ENCODE measurements at places on chromosomes 4 and X. TPM values are rescaled to one million over a fixed set of nuclear protein-coding genes. Genes with fewer than 3 reads are reported as not detected.

Gene KIAA1210
- 0.33 TPM for total RNA-seq

Gene MAGEB10
- not detected for total RNA-seq

Gene SPRY1
- total RNA-seq: 142 TPM

Gene TENM3
- 41.8 TPM for total RNA-seq

DNA sequence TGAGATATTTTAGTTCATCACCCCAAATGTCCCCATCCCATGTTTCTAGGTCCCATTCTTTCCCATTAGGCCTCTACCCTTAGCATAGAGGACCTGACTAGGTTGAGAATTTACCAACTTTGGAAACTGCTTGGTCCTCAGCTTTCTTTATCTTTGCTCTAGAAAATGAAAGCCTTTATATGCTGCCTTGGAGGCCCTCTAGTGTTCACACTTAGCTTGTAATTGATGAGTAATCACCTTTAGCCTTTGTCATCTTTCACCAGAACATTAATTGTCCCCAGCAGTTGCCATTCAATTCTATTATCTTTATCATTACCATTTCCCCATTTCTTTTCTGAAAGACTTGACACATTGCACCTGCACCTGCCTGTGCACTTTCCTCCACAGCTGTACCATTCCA is 589.2 kb upstream of the NR3C2 start:
- peak; percentile 27 for DNase-seq

- no peak for DNase-seq
Observed at GRCh38 chr4:8235224-8235623, 34.3 kb upstream of the HTRA3 start.

DNA sequence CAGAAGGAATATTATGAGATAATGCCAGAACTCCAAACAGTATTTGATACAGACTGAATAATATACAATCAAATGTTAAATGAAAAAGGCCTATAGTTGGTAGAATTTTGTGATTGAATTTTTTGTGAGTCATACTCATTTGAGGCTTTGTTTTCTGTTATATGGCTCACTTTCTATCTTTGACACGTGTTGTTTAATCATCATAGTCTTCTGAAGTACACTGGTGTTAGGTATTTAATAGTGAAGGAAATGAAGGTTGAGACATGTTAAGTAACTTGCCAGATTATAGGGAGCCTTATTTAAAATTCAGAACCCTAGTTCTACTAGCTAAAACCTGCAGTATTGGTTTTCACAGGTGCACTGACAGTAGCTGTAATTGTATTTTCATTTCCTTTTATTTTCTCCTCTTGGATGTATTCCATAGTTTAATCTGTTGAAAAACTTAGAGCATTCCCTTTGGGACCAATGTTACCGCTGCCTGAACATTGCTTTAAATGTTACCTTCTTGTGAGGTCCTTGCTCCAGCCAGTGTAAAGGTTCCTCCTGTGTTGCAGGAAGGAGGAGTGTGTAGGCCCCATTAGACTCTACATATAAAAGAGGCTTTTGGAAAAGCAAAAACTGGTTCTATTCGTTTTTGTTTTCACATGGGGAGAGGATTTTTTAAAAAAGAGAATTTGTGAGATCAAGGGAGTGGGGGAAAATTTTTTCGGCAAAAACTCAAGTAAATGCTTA is 224.1 kb downstream of the ARHGAP10 start:
- no peak for DNase-seq

DNA sequence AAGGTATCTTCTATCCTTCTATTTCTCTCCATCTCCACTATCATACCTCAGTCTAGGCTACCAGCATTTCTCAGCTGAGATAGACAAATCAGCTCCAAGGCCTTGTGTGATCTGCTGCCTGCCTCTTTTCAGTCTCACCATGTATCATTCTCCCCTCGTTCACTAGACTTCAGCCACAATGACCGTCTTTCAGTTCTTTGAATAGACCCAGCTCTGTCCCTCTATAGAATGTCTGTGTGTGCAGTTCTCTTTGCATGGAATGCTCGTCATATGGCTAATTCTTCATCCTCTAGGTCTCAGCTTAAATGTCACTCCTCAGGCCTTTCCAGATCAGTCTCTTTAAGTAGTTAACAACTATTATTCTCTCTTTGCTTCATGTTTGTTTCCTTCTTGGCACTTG is 6.5 kb downstream of the IGBP1 start:
- no peak for DNase-seq

DNA sequence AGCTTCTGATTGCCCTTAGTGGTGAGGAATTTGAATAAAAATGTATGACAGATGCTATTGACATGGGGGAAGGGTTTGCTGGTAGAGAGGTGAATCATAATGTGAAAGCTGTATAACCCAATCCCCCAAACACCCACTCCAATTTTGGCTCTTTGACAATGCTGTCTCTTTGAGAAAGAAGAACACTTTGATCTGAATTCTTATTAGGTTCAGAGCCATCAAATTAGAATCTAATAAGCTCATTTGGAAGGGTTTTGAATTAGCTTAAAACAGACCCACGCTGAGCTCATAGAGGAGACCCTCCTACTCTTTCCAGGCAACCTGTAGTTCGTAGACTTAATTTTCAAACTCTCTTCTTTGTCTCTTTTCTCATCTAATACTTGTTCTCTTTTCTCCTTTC is 416.6 kb upstream of the ARX start:
- DNase-seq: no peak

- no peak for DNase-seq
Observed at GRCh38 chr4:124868495-124868894, 156.0 kb upstream of the ANKRD50 start.

DNA sequence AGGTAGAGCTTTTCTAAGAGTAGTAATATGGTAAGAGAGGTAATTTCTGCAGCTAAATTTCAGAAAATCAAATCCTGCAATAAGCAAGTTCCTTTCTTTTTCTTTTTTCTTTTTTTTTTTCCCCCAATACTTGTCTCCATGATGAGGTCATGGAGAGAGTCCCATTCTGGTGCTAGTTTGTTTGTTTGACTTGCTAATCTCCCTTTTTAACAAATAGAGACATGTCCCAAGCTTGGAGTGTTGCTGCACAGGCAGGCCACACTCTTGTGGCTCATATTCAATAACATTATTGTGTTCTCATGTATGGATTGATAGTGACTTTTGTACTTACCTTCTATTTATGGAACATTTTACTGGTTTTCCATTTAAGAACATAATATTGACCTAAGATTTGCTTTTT is 25.5 kb downstream of the PTPN13 start:
- DNase-seq: no peak

- peak; percentile 70 for DNase-seq
Observed at GRCh38 chrX:39613482-39613995, 484.2 kb downstream of the BCOR start.

GRCh38 chr4:10684631-10685030 is at the start of gene CLNK:
Gene CLNK, minus strand, starts transcription at chr4:10684768. Its CDS starts 16,899 bp downstream, at chr4:10667869.
- no peak for DNase-seq

All from thyroid gland (tissue), 4 donors.